ENCODE measurements at places on chromosomes 7 and 10.

- no peak for DNase-seq
Measured at GRCh38 chr7:89607792-89608191, 546.5 kb upstream of the STEAP1 start.

DNA sequence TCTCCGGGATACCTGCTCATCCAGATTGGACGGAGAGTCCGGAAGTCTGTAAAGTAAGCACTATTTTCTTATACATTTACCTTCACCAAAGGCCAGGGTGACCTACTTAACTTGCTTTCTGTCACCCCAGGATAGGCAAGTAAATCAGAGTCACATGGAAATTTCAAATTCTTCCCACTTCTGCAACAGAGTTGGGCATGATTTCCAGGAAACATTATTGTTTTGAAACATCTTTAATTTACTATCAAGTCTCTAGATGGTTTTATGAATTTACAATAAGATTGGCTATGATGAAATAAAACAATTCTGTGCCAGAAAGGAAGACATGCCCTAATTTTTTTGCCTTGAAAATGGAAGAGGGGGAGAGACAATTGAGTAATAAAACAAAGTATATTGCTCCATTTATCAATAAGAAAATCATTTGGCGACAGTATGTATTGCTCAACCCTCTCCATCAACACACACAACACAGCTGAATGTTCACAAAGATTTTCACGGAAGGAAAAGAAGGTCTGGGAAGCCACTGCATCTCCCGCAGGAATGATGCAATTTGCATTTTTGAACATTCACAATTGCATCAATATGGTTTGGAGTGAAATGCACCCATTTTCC, 702.8 kb downstream of the PARD3 start:
- DNase-seq: peak; percentile 69

- DNase-seq: no peak
Measured at GRCh38 chr7:133253519-133253875, 619 bp downstream of the EXOC4 start.

DNA sequence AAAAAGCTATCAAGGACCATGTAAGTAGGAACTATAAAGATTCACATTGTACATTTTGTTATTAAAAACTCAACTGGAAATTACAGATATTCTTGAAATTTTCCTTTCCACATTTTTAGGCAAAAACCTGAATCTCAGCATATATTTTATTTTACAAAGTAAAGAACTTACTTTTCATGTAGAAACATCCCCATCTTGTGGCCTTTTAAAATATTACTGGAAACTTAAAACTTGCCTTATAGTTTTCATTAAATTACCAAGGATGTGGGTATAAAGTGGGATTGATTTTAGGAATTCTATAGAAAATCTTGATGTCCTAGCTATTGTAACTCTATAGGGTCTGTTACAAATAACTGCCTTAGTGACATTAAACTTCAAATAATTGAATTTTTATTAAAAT, 10.6 kb downstream of the DBF4 start:
- peak; percentile 29 for DNase-seq

DNA sequence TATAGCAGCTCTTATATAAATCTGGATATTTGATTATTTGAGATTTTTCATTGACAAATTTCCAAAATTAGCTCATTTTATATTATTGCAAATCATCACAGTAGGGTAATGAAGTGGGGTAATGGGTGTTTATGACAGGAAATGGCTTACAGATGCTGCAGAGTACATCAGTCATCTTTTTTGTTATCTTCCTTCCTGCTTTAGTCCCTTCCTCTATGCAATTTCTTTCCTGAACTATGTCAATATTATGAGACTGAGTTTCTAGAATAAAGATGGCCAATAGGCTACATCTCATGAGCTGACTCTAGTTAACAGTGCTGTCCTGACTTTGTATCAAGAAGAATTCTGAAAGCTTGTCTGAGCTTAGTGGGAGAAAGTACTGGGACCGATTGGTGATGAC, 244.5 kb downstream of the XPNPEP1 start:
- DNase-seq: no peak

- no peak for DNase-seq
Measured at GRCh38 chr10:92142949-92143348, 147.9 kb downstream of the CPEB3 start.

GRCh38 chr7:149232362-149232761, 7.1 kb upstream of the ZNF212 start:
- no peak for DNase-seq

- DNase-seq: no peak
Measured at GRCh38 chr7:82501346-82501745, 57.8 kb upstream of the CACNA2D1 start.

GRCh38 chr7:119748991-119749390, 524.0 kb upstream of the KCND2 start:
- peak; percentile 19 for DNase-seq

DNA sequence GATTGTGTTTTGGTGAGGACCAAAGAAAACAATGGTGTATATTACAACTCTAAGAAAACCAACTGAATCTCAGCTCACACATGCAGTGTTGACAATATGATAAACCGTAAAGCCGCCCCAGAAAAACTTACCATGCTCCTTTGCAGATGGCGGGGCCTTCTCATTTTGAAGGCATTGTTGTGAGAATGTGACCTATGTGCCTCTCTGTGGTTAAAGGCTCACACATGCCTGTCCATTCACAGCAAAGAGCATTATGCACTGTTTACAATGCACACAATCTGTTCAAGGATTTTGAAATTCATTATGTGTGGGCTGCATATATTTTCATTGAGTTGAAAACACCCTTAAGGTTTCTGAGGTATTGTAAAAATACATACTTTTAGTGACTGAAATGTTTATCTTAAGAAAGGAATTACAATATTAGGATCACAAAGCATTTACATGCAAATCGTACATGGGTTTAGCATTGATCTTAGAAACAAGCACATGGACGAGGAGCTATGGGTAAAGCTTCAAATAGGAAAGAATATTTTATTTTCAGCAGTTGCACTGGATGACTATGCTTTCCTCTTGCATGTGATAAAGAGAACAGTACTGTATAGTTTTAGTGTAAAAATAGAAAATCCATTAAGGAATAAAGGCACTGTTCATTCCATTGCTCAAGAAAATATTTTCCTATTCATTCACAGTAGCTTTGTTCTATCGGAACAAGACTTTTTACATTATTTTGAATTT, 334.3 kb downstream of the ARL4A start:
- DNase-seq: no peak

- no peak for DNase-seq
Measured at GRCh38 chr7:90668992-90669391, 72.9 kb downstream of the CDK14 start.

Data from fibroblast of skin of right biceps (primary cell).